ENCODE measurements at places on chromosomes 5 and 9.
A peak's percentile ranks its signal among the peaks of the same experiment; 100 is the strongest.

DNA sequence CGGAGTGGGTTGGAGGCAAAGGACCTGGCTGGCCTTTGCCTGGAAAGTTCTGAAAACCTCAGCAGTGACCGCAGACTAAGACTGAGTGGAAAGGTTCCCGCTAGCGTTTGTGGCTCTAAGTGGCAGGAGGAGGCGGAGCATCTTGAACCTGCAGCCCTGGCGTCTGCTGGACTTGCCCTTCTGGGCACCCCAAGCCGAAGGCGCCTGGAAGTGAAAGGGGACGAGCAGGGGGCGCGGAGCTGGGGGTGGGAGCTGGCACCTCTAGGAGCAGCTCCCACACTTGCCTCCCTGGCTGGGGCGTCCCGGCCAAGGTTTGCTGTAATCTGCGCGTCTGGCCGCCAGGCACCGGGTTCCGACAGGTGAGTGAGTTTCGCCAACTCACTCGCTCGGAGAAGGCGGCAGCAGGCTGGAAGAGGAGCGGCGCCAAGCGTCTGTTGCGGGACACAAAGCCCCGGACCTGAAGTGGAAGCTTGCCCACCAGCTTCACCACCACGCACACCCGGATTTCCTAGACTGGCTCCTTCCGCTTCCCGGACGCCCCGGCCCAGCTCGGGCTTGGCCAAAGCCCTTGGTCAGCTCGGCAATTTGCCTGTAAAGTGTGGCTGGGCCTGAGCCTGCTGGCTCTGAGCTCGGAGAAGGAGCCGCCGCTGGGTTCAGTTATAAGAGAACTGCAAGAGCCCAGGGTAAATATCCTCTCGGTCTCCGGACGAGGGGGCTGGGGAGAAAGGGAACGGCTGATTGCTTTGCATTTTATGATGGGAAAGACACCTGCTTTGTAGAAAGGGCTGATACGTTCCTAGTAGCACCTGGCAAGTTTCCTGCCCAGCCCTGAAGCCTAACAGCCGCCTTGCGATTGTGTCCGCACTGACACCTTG is at the start of gene GNA14:
Gene GNA14 (minus strand): TSS at position 89 of the 875 bp plus-strand sequence. CDS start 529 bp downstream, outside the sequence.
- DNase-seq, result peak; percentile 30

GRCh38 chr5:77774981-77775789 is 954 bp downstream of the TBCA start:
- peak; percentile 11 for DNase-seq

DNA sequence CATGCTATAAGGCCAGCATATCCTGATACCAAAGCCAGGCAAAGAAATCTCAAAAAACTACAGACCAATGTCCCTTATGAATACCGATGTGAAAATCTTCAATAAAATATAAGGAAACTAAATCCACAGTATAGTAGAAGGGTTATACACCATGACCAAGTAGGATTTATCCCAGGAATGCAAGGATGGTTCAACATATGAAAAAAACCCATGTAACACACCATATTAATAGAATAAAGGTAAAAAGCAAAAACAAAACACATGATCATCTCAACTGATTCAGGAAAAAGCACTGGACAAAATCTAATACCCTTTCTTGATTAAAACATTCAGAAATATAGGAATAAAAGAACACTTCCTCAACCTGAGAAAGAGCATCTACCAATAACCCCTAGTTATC is 6.1 kb downstream of the FBXL17 start:
- no peak for DNase-seq

GRCh38 chr5:53087621-53088121 is 21.9 kb downstream of the MOCS2 start:
- no peak for DNase-seq

GRCh38 chr9:91503673-91504081 is 80.0 kb upstream of the NFIL3 start:
- DNase-seq, result no peak

- DNase-seq, result no peak
These were observed 4.6 kb downstream of the C1QTNF3 start for GRCh38 chr5:34038390-34038789.

DNA sequence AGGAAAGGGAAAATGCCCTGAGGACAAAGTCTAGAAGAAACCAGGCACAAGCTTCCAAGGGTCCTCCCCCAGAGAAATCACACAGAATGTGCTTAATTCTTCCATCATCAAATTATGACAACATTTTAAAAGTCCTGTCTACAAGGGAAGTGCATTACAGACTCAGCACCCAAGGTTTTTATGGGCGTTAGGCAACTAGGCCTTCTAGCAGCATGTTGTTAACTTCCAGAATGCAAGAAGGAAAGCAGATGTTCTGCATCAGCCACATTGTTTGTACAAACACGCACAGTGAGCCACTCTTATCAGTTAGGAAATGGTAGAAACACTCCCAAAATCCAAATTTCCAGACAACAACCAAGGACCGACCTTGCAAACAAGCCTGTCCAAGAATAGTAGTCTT is 26.5 kb downstream of the SMC5 start:
- no peak for DNase-seq

- peak; percentile 65 for DNase-seq
These were observed 60.3 kb downstream of the TTC39B start for GRCh38 chr9:15246708-15247107.

GRCh38 chr9:4850603-4851310 is 58.0 kb downstream of the RCL1 start:
- no peak for DNase-seq

DNA sequence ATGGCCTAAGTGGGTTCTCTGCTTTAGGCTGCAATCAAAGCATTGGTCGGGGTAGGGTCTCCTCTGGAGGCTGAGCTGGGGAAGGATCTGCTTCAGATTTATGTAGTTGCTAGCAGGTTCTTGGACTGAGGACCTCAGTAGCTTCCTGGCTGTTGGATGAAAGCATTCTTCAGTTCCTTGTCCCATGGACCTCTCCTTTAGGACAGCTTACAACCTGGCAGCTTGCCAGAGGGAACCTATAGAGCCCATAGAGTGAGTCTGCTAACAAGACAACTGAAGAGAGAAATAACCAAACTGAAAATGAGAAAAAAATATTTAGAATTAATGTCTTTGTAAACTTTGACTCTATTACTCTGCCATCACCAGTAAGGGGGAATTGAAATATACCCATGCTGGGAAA is 12.4 kb downstream of the MRPS30 start:
- no peak for DNase-seq

- DNase-seq, result peak; percentile 48
These were observed 13.7 kb upstream of the DAB2IP start for GRCh38 chr9:121637713-121638220.

DNA sequence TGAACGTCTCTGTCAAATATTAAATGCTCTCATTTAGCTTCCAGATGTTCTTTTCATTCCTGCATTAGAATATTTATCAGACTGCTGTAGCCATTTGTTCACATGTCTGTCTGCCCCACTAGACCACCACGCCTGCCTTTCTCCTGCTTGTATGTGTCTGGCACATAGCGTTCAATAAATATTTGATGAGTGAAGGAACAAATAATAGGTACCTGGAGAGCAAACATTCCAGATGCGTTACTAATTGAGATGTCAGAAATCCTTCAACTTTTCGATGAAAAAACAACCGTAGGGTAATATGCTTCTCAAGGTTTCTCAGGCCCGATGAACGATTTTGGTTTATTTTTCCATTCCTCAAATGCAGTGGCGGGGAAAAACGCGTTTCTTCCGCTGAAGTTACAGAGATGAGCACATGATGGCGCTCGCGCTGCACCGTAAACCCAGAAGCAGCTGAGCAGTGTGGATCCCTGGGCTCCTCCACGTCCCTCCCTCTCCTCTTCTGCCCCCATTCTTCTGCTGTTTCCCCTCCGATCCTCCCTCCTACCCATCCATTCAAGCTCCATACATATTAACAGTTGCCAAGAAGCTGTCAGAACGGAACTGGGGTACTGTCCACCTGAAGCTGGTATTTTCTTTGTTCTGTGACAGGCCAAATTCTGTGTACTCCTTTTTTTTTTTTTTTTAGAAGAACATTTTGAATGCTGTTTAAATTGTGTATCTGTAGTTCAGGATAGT is 245.4 kb downstream of the MPDZ start:
- peak; percentile 54 for DNase-seq

GRCh38 chr5:150347451-150347850 is 10.0 kb upstream of the TCOF1 start:
- no peak for DNase-seq

GRCh38 chr5:68334553-68334886 is 119.0 kb downstream of the PIK3R1 start:
- DNase-seq, result no peak

- peak; percentile 82 for DNase-seq
These were observed 344.1 kb downstream of the BNC2 start for GRCh38 chr9:16526380-16526779.

DNA sequence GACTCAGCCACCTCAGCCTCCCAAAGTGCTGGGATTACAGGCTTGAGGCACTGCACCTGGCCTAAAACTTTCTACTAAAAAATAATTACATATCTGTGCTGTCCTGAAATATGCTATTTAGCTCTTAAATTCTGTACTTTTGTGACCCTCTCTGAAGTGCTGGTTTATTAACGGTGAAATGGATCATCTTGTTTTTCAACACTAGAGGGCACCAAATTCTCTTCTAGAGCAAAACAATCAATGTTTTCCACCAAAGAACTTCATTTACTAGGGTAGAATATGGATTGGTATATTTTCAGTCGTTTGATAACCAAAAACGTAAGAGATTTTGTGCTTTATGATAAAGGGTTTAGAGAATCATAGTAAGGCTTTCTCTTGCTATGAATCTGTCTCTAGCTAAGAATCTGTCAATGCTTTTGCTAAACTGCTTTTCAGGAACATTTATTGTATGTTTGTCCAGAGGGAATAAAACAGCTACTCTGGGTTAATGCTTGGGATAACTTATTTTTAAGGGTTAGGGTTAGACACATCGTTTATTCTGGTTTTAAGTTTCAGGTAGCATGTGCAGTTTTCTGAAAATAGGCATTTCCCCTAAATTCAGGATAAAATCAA is 63.6 kb downstream of the RNF180 start:
- peak; percentile 16 for DNase-seq

GRCh38 chr9:104074876-104075275 is 19.2 kb upstream of the SMC2 start:
- DNase-seq, result peak; percentile 79

- DNase-seq, result peak; percentile 2
These were observed 36.0 kb upstream of the FBN2 start for GRCh38 chr5:128574041-128574440.

GRCh38 chr5:178532666-178533065 is 57.5 kb downstream of the COL23A1 start:
- DNase-seq, result no peak

GRCh38 chr9:129889122-129889940 is 54.1 kb downstream of the USP20 start:
- DNase-seq, result no peak

GRCh38 chr5:97986069-97986468 is 787.4 kb upstream of the RGMB start:
- DNase-seq, result peak; percentile 82

DNA sequence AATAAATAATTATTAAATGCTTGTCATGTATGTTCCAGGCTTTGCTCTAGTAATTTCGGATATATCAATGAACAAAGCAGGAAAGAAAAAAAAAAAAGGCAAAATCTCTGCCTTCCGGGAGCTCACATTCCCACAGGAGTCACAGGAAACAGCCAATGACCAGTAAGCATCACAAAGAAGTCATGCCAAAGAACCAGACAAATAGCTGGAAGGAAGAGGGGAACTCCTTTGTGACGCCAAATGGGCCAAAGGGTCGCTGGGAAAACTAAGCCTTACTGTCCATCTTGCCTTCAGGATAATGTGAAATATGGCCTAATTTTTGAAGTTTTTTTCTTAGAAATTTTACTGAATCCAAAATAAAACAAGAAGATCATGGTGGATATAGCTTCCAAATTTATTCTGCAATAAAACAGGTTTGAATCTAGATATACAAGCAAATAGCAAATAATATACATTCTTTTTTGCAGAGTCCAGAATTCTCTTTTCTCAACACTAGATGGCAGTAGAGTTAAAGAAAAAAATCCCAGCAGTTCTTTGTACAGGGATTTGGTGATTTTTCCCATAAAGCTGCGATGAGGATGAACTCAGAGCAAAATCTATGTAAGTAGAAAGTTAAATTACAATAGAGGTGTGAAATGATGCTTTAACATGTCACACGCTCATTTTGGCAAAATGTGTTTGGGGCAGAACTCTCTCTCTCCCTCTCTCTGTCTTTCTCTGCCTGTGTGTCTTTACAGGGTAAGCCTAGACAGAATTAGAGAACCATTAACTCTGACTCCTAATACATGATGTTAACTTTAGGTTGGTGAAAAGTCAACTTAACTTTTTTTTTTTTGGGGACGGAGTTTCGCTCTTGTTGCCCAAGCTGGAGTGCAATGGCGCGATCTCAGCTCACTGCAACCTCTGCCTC is 60.0 kb upstream of the TUT7 start:
- peak; percentile 52 for DNase-seq

DNA sequence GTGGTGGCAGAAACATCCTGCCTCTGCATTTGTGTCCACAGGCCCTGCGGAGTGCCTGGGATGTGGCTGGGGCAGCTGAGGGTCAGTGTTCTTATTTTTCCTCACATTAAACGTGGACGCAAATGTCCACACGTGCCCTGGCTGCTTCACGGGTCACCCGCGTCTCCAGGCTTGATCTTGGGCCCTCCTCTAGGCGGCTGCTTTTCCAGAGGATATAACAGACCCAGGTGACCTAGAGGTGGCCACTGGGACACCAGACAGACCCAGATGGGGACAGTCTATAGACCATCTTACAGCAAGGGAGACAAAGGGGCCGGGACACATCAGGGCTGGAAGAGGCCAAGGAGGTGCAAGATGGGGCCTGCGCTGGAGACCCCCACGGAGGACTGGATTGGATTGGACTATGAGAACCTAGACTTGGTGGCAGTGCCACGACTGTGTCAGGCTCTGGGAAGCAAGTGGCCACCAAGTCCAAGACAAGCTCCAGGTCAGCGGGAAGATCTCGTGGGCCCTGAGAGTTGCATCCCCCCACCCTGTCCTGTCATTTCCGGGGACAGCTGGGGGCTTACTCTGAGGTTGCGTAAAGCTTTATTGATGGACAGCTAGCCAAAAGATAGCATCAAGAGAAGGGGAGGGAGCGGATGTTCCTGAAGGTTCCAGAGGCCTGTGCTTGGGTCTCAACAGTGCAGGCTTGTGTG is 6.9 kb downstream of the WNK2 start:
- DNase-seq, result no peak

DNA sequence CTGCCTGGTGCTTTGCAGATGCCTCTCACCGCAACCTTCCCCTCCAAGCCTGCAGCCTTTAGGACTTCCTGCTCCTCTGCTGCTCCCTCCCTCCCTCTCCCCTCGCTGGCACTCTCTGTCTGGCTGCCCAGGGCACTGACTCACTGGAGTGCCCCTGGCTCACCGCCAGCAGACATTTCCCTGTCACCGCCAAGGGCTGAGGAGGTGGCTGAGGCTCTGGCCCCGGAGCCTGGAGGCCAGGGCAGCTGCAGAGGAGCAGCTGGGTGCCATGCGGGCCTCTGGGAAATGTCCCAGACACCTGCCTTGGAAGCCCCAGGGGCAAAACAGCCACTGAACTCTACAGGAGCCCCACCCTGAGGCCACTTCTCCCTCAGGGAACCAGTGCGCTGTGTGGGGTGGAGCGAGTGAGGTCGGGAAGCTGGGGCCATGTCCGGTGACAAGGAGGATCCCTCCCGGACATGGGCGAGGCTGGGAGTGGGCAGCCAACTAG is 53.4 kb downstream of the TENT4A start:
- DNase-seq, result peak; percentile 98

Measured in M059J (cell line).